ENCODE measurements at places on chromosomes 1 and 21.
A peak's percentile ranks its signal among the peaks of the same experiment; 100 is the strongest.

DNA sequence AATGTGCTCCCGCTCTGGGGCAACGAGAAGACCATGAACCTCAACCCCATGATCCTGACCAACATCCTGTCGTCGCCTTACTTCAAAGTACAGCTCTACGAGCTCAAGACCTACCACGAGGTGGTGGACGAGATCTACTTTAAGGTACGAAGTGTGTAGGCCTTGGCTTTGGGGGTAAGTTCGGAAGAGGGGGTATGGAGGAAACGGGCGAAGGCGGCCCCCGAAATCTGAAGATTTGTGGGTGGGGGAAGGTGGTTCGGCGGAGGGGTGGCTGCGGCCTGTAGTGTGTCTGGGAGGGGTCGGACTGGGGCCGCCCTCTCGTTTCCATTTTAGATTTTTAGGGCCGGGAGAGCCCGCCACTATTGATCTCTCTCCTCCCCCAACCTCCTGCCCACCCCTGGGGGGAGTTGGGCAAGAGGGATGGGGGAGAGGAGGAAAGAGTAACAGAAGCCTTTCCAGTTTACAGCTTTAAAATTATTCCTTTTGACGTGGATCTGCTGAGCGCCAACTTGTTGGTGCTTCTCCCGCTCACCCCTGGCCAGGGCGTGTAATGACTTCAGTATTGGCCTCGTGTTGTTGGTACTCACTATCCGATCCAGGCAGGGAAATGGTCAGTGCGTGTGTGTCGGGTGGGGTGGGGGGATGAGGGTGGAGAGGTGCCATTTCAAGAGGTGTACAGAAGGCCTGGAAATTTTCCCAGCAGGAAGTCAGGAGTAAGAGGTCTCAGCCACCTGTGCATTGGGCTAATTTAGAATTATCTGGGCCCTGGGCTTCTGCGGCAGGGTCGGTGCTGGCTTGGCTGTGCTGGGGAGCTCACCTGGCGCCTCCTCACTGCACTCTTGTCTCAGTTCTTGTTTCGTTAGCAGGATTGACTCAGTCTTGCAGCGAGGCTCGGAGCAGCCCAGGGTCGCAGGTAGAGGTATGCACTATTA is 880 bp downstream of the PRPF38B start:
- peak; percentile 65 for DNase-seq

- no peak for DNase-seq
Observed at GRCh38 chr1:114270282-114270681, 116.6 kb upstream of the SYT6 start.

DNA sequence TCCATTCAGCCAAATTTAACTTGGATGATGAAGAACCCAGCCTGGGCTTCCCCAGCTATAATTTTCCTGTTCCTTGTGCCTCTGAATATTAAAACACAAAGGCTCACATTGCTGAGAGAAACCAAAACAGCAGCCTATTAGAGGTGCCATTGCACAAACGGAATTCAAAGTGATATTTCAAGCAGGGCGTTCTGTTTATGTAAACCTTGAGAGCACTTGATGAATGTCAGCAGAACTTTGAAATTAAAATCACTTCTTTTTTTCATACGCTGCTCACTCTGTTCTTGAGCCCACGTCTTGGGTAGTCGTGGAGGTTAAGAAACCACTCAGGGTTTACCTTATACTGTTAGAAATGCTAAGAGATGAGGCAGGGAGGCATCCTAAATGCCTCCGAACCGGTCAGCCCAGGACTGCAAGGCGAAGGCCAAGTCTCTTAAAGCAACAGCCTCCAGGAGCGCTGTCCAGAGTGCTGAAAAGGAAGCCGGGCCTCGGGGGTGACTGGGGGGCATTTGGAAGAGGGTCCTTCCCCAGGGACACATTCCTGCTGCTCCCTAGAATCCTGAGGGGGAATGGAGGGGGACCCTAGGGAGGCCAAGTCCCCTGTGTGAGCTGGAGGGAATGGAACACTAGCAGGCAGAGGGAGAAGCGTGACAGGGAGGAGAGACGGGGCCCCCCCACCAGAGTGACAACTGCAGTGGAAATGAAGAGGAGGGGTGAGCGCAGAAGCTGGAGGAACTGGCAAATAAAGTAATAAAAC is 154.8 kb upstream of the VAMP3 start:
- no peak for DNase-seq

DNA sequence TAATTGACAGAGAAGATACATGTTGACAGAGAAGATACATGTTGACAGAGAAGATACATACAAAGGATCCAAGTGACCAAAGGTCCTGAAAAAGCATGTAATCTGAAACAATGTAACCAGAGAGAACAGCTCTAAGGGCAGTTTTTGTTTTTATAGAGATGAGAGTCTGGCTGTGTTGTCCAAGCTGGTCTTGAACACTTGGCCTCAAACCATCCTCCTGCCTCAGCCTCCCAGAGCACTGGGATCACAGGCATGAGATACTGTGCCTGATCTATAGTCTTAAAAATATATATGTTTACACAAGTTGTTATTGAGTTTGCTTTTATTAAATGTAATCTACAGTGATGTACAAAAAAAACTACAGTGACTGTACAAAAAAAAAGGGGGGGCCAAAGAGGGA is 12.5 kb downstream of the MEAF6 start:
- no peak for DNase-seq

GRCh38 chr1:185631843-185632242 is 102.3 kb upstream of the HMCN1 start:
- DNase-seq: no peak

- DNase-seq: no peak
Observed at GRCh38 chr1:176976225-176976624, 188.3 kb downstream of the ASTN1 start.

DNA sequence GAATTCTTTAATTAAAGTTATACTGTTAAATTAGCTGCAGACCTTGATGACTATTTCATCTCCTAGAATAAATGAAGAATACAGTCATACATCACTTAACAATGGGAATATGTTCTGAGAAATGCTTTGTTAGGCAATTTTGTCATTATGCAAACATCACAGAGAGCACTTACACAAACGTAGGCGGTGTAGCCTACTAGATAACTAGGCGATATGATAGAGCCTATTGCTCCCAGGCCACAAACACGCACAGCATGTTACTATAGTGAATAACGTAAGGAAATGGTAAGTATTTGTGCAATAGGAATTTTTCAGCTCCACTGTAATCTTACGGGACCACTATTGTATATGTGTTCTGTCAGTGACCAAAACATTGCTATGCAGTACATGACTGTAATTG is 37.6 kb upstream of the DESI2 start:
- DNase-seq: no peak

DNA sequence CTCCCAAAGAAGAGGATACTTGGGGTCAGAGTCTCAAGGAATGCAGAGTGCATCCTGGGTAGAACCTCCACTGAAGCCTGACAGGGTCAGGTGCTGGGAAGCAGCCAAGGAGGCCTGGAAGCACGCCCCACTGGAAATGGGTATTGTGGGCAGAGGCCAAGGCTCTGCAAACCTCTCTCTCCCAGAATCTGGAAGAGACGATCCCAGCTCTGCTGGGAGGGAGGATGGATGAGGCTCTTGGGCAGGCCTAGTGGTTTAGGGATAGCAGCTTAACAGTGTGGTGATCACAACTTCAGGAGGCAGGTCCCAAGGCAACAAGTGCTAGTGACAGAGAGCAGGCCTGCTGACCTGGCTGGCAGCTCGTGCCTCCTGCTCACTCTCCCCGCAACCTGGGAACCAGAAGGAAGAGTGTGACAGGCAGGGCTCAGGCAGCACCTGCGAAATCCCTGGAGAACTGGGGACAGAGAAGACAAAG is 641.0 kb downstream of the PLPP3 start:
- DNase-seq: no peak

GRCh38 chr1:221643404-221644144 is 98.3 kb downstream of the DUSP10 start:
- DNase-seq: no peak

Measured in amniotic stem cell (primary cell).